ENCODE measurements at places on chromosomes 11 and 22.

- no peak for DNase-seq
Observed at GRCh38 chr22:44116331-44116730, 64.4 kb upstream of the PARVG start.

- DNase-seq: no peak
Observed at GRCh38 chr11:86066657-86067008, 2.3 kb downstream of the PICALM start.

DNA sequence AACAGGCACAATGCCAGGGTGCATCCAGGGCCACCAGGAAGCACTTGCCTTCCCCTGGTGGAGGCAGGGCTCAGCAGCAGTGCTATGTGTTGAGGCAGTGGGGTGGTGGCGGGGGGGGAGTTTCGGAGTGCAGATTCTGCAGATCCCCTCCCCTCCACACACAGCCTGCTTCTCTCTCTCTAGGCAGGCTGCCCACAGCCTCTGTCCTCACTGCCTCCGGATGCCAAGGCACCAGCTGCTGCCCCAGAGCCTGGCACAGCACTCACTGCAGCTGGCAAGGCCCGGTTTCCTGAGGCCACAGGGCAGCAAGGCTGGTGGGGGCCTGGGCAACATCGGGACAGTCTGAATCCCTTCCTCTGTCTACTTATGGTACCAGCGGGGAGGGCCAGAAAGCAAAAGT lies 35.8 kb downstream of the NRXN2 start:
- no peak for DNase-seq

DNA sequence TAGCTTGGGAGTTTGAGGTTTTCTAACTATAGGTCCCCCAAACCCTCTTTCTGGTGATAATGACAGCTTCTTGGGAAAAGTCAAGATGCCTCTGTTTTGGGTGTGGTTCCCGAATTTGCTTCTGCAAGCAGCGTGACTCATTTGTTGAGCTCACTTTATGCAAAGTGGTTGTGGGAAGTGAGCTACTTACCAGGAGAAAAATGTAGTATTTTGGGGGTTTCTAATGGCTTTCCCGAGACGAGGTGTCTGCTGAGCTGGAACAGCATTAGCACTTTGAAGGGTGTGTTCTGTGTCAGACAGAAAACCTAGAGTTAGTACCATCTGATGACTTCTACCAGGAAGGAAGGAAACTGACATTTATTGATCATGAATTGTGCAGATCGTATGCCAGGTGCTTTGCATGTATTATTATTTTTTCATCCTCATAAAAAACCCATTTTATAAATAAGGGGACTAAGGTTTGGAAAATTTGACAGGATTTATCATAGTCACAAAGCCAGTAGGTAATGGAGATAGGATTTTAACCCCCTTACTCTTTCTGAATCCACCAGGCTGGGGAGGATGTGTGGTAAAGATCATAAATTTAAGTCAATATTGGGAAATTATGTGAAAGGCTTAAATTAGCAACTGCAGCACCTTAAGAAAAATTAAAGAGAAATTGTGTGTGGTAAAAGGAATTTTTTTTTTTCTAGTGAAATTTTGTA lies 108.8 kb upstream of the CD44 start:
- DNase-seq: no peak

- no peak for DNase-seq
Observed at GRCh38 chr22:45602824-45603595, 68.6 kb upstream of the ATXN10 start.

- DNase-seq: no peak
Observed at GRCh38 chr11:64864473-64865285, 13.7 kb downstream of the EHD1 start.

DNA sequence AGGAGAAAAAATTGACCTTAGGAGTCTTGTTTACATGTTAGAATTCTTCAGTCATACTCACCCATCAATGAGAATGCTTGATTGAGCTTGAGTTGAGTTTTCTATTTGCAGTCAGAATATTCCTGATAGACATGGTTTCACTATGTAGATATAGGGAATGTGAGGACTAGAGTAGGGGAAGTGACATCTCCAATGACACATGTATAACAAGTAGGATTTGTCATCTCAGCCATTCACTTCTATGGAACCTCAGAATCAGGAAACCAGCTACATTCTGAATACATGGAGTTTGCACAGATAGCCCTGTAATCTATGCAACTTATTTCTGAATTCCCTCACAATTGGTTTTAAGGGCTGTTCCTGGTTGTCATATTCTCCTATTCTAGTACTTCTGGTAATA lies 20.1 kb upstream of the OR9Q1 start:
- no peak for DNase-seq

GRCh38 chr11:61567286-61568061 lies 13.4 kb downstream of the SYT7 start:
- DNase-seq: no peak

DNA sequence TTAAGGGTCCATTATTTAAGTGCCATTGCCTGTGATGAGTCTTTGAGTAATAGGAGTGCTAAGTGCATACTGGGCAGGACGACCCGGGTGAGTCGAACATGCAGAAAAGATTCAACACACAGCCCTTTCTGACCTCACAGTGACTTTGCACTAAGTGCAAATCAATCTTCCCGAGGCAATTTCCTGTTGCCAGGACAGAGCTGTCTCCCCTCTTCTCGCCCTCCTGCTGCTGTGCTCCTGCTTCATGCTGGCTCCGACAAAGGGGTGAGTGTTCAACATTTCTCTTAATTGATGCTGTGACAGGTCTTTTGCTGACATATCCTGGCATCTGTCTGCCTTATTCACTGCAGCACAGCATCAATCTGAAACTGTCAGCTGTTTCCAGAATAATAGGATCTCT lies 42.0 kb downstream of the MCHR1 start:
- DNase-seq: peak; percentile 83

DNA sequence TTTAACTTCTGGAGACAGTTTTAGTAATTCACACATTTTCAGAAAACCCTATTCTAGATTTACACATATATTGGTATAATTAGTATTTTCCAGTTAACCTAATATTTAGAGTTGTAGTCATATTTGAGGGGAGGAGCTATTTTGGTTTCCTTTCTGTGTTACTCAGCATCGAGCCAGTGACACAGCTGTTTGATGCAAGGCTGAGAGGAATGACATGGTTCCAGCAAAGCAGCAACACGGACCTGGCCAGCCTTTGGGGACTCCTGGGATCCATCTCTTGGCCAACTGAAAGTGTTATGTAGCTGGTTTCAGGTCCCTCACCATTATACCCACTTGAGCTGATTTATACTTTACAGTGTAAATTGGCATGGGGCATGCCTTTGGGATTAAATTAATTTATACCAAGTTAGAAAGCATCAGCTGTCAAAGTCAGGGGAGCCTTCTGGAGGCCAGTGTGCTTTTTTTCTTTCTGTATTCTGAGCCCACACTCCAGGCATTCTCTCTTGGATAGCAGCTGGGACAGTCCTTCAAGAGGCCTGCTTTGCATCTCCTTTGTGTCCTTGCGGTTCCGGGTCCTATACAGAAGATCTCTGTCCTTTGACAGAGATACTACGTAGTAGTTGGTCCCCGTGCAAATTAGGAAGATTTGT lies 91.3 kb upstream of the SLC25A18 start:
- DNase-seq: no peak

DNA sequence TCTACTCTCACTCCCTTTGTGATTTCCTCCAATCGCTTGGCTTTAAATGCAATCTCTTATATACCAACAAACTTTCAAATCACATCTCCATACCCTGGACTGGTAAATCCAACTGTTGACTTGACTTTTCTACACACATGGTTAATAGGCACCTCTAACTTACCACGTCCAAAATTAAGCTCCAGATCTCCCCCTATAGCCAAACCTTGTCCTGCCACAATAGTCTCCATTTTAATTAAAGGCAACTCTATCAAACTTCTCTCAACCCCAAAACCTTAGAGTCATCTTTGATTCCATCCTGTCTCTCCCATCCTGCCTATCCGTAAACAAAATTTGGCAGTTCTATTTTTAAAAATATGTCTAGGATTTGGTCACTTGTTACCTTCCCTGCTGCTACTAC lies 141.8 kb upstream of the DDI1 start:
- DNase-seq: no peak

DNA sequence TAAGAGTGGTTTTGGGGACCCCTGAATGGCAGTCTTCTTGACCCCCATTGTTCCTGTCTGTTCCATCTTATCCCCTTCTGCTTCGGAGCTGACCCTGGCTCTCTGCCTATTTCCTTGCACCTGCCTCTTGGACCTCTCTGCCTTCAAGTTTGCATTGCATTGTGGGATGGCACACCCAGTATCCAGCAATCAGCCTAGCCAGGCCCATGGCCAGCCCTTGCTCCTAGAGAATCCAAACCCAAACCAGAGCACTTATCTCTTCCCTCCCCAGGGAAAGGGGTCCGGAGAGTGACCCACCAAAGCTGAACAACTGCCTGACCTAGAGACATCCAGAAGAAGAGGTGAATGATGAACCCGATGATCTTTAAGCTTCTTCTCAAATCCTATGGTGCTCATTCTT lies 607.3 kb upstream of the CADM1 start:
- DNase-seq: no peak

DNA sequence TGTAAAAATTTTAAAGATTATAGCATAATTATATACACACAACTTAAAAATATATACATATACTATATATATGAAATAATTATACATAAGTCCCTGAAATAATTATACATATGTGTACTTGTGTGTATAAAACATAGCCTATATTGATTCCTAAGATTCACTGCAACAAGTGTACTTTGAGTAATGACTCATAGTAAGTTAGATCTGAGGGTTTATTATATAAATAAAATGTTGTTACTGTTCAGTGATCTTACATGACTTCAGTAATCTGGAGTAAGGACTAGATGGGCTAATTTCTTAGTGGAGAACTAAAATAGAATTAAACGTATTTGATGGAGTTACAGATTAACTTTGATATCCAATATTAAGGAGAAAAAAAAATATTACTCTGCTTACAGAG lies 350.5 kb downstream of the CNTN5 start:
- no peak for DNase-seq

DNA sequence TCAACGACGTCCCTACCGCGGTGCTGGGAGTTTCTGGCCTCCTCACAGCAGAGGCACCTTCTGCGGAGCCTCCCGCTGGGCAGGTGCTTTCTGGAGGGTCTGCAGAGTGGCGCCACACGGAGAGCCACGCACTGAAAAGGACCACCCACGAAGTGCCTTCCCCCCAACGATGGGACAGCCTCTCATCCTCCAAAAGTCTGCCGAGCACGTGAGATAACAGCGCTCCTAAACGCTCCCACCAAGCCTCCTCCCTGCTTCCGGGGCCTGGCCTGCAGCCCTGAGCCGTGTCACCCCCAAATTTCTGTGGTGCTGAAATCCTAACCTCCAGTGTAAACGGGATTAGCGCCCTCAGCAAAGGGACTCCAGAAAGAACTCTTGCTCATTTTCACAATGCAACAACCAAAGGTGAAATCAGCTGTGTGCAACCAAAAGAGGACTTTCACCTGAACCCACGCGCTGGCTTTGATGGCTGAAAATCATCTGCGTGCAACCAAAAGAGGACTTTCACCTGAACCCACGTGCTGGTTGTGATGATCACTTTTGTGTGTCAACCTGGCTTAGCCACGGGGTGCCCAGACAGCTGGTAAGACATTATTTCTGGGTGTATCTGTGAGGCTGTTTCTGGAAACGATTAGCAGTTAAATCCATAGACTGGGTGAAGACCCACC lies 924.6 kb downstream of the BRD1 start:
- no peak for DNase-seq

DNA sequence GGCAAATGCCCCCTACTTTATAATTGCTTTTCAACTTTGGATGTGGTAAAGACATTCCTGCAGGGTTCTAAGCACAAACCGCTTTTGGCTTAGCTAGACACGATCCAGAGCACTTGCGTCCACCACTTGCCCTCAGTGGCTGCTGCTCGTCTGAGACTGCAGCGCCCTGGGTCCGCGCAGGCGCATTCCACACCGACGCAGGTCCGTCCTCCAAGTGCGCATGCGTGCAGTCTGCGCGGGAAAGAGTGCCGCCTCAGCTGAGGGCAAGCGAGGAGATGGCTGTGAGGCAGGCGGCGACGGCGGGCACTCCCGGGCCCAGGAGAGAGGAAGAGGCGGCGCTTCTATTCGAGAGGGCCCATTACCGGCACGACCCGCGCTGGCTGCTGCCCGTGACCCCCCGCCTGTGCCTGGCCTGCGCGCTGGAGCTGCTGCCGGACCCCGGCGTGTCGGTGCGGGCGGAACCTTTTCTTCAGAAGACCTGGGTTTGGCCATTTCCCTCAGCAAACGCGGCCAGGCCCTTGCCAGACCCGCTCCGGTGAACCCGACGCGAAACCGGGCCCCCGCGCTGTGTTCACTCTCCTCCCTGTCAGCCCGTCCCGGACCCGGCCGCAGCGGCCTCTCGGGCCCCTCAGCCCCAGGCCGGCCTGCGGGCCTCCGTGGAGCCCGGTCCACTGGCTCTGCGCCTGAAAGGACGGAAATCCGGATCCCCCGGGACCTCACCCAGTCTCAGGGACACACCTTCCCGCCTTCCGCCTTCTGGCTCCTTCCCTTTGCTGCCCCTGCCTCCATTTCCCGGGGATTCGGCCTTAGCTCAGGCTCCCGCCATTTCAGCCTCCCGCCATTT lies at the start of gene MEI1:
MEI1 (plus strand) TSS at position 240 of the 844 bp plus-strand sequence; CDS start at position 276, 36 bp downstream.
- no peak for DNase-seq

- DNase-seq: no peak
Observed at GRCh38 chr22:28441720-28442263, 237.8 kb downstream of the TTC28 start.

GRCh38 chr22:41682033-41682807 lies 6.4 kb downstream of the SNU13 start:
- DNase-seq: no peak

DNA sequence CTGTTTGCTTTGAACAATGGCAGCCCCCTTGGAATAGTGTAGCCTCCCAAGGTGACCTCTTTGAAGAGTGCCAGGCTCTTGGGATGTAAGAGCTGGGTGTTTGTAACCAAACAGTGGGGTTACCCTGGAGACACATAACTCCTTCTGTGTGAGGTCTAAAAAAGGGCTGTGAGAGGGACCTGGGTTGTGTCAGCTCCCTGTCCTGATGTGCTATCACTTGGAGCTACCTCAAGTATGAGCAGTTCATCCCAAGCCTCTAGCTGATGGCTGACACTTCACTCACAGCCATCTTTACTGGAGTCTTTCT lies 40.2 kb downstream of the TSPAN18 start:
- DNase-seq: no peak

- no peak for DNase-seq
Observed at GRCh38 chr11:77154381-77155081, 26.5 kb downstream of the MYO7A start.
